ENCODE measurements at places on chromosomes 16 and 17.

DNA sequence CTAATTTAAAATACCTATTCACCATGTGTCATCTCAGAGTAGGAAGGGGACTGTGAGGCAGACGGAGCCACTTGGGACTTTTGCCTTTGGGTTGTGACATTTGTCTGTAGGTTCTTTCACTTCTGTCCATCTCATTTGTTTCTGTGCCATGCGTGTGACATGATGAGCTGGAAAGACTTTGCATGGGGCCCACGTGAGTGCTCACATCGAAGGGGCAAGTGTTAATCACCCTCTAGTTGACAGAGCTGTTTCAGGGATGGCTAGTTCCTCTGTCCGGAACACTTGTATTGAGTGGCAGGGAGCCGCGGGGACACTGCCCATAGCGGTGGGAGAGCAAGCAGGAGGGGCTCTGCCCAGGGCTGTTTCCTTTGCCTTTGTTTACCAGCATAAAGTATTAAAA, 112.0 kb downstream of the RPTOR start:
- DNase-seq = peak; percentile 69

GRCh38 chr17:66701462-66701861, 133.5 kb upstream of the CACNG5 start:
- DNase-seq = no peak

DNA sequence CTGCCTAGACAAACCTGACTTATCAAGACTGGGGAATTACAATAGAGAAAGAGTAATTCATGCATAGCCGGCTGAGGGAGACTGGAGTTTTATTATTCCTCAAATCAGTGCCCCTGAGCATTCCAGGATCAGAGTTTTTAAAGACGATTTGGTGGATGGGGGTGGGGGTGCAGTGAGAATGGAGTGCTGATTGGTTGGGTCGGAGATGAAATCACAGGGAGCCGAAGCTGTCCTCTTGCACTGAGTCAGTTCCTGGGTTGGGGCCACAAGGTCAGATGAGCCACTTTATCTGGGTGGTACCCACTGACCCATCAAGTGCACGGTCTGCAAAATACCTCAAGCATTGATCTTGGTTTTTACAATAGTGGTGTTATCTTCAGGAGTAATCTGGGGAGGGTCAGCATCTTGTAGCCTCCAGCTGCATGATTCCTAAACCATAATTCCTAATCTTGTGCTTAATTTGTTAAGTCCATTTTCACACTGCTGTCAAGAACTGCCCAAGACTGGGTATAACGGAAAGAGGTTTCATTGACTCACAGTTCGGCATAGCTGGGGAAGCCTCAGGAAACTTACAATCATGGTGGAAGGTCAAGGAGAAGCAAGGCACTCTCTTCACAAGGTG, 69.6 kb downstream of the MARF1 start:
- no peak for DNase-seq

GRCh38 chr16:89084411-89084810, 9.2 kb upstream of the ACSF3 start:
- no peak for DNase-seq
